ENCODE measurements at places on chromosomes 13 and 19. TPM values are rescaled to one million over a fixed set of nuclear protein-coding genes. Genes with fewer than 3 reads are reported as not detected.

The ZNF784 gene
- polyA plus RNA-seq = 5.6 TPM

DNA sequence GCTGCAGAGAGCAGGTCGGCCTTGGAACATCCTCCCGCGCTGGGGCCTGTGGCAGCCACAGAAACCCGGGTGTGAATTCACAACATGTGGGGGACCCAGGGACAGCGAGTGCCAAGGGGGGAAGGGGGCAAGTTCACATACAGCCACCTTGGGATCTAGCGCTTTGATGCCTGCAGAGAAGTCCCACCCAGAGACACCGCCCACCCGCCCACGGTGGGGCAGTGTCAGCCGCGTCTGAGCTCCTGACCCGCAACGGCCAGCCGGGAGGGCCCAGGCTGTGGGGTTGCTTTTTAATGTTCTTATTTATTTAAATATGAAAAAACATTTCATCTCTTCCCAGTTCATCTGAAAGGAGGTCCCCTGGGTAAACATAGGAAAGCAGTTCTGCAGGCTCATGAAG lies 12.9 kb downstream of the MYDGF start:
- DNase-seq = no peak

DNA sequence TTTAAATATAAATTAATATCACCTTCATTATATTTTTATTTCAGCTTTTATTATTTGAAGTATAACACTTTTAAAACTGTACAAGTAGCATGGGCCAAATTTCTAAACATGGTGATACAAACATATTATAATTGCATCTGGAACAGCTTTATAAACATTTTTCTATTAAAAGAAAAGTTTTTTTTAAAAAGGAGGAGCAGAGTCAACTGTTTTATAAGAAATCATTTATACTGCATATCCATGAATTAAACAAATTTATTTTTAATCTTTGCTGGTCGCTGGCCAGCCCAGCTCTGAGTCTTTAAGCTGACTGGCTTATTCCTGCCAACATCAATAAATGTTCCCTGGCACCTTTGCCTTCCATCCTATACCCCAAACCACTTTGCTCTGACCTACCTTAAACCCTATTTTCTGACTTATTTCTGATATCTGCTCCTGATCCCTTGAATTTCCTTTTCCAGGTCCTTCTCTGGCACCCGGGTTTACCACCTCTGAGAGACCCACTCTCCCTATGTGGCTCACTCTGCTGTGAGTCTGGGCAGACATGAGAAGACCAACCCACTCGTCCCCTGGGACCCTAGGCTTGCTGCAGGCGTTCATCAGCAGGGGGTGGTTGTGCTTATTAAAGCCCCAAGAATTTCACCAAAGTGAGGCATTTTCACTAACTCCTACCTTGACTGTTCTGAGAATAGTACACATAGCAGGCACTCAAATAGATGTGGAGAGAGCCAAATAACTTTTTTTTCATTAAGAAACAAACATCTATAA lies 220.3 kb downstream of the KLF12 start:
- DNase-seq = no peak

- no peak for DNase-seq
Observed at GRCh38 chr13:54029226-54029625, 1000.6 kb downstream of the OLFM4 start.

- DNase-seq = no peak
Observed at GRCh38 chr13:24737042-24737441, 26.9 kb upstream of the RNF17 start.
